ENCODE measurements at places on chromosomes 16 and 17. TPM values are rescaled to one million over a fixed set of nuclear protein-coding genes. Genes with fewer than 3 reads are reported as not detected.

The RNF43 gene
- not detected for polyA plus RNA-seq

The CMTM1 gene
- 2.7 TPM for polyA plus RNA-seq

GRCh38 chr17:73317513-73318426, 6.0 kb upstream of the CDC42EP4 start:
- DNase-seq: no peak

GRCh38 chr16:69861292-69862030, 89.7 kb upstream of the CLEC18A start:
- DNase-seq: peak; percentile 77

GRCh38 chr16:57628008-57628781, at the start of gene ADGRG1:
TSS of gene ADGRG1 (plus strand) at chr16:57628630. CDS start at chr16:57650288, 21,658 bp downstream.
- DNase-seq: peak; percentile 79

DNA sequence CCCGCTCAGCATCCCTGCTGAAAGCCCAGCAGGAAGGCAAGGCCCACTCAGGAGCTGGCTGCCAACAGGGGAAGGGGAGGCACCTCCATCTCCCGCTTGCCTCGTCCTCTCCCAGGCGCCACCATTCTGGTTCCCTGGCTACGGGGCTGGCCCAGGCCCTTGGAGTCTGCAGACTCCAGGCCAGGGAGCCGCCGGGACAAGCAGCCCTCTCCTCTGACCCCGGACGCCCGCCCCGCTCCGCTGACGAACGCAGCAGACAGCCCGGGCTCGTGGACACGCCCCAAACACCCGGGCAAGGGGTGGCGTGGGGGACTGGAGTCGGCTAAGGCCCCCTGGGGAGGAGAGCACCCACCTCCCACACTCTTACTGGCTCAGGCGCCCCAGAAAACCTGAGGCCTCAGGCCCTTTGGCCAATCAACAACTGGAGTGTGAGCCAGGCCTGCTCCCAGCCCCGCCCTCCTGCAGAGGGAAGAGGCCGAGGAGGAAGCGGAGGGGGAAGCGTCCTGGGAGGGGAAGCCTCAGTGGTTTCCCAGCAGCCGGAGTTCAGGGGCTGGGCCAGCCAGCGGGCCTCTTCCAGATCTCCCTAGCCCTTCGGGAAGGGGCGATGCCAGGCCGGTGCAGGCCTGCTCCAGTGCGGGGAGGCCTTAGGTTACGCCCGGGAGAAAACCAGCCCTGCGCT, 4.2 kb downstream of the MNT start:
- peak; percentile 91 for DNase-seq

The CD300E gene
- polyA plus RNA-seq: not detected

DNA sequence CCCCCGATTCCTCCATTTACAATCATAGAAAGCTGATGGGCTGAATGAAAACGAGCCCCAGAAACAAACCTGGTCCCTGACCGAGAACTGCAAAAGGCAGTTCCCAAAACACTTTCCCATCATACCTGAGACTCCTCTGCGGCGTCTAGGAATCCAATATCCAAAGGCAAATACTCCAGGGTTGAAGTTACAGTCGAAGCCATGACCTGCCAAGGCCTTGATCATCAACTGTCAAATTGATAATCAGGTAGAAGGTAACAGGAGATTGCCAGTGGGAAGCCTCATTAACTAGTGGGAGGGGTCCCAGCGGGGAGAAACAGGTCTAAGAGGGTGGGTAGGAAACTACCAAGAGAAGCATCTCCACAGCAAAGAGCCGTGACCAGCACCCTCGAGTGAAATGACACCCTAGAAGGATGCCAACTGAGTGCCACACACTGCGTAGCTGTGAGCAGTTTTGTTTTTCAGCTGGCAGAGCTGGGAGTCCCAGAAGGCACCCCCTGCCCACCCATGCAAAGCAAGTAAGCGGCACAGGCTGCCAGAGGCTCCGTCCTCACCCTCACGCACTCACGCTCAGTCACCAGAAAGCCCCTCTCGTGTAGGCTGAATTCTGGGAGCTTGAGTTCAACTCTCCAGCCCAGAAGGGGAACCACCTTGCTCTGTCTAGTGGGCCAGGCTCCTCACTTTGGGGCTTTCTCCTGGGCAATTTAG, 146.1 kb downstream of the GAS7 start:
- no peak for DNase-seq

The SGCA gene
- polyA plus RNA-seq: 0.09 TPM

GRCh38 chr17:34713687-34714086, 134.3 kb downstream of the TMEM132E start:
- no peak for DNase-seq

The KCNH4 gene
- 0.02 TPM for polyA plus RNA-seq

The CES1 gene
- 0.39 TPM for polyA plus RNA-seq

GRCh38 chr17:38568274-38568673, 37.5 kb downstream of the SRCIN1 start:
- DNase-seq: no peak

DNA sequence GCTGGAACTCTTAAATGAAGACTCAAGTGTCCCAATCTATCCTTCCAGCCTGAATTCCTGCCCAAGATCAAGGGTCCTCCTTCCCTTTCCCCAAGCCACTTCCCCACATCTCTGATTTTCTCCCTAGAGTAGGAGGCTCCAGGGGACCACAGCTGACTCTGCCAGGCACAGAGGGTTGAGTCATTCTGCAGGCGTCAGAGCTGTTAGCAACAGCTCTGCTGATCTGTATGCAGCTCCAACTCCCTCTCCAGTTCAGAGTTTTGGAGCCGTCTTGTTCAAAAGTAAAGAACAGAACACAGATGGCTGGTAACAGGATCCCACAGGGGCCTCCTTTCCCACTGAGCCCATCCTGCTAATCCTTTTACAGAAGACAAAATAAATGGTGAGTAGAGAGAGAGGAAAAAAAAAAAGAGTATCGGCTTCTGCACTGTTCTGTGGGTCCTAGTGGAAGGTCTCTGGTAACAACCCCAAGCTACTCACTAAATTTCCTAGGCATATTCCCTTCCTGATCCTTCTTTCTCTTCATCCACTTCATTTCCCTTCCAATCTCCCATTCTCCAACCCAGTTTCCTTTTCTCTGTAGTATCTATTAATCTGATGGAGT, 13.4 kb upstream of the TAOK1 start:
- DNase-seq: peak; percentile 36

DNA sequence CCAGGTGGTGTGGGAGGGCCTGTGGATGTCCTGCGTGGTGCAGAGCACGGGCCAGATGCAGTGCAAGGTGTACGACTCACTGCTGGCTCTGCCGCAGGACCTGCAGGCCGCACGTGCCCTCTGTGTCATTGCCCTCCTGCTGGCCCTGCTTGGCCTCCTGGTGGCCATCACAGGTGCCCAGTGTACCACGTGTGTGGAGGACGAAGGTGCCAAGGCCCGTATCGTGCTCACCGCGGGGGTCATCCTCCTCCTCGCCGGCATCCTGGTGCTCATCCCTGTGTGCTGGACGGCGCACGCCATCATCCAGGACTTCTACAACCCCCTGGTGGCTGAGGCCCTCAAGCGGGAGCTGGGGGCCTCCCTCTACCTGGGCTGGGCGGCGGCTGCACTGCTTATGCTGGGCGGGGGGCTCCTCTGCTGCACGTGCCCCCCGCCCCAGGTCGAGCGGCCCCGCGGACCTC, 798 bp downstream of the CLDN9 start:
- no peak for DNase-seq

GRCh38 chr16:55510185-55510805, 1.4 kb downstream of the LPCAT2 start:
- DNase-seq: no peak

DNA sequence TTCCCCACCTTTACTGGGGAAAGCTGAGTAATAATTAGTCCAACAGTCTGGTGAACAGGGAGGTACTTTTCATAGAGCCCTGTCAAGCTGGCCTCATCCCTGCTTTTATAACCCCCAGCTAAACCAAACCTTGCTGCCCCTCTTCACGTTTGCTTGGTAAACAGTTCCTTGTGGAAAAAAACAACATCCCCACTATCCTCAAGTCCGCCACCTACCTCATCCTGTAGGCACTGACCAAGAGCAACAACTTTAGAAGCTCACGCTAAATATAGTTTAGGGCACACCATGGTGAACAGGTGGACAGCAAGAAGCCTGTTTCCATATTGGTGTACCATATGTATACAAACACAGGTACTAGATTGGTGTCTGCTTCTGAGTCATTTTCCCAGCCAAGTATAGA, 16.5 kb downstream of the NFE2L1 start:
- no peak for DNase-seq

The C16orf89 gene
- not detected for polyA plus RNA-seq

DNA sequence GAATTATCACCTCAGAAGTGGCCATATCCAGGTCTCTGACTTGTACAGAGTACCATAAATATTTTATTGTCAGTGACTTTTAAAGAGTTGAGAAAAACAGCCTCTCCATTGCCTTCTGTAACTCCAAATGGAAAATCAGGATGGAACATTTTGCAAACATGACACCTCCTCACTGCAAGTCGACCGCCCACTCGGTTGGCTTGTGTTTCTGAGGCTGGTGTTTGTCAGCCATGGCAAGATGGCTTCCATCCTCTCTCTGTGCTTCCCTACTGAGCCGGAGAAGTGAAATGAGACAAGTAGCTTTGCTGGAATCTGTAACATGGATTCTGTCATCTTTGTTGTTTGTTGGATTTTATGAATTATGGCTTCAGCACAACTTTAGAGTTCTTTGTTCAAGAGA, 172.8 kb downstream of the RBFOX1 start:
- no peak for DNase-seq

The GCGR gene
- not detected for polyA plus RNA-seq

The KRTAP16-1 gene
- not detected for polyA plus RNA-seq

The LDAF1 gene
- 28.1 TPM for polyA plus RNA-seq

GRCh38 chr16:24524855-24525677, 14.3 kb upstream of the RBBP6 start:
- DNase-seq: no peak

- DNase-seq: no peak
Observed at GRCh38 chr17:74953134-74953687, 17.5 kb downstream of the OTOP3 start.

GRCh38 chr17:49235896-49236295, 5.3 kb upstream of the PHOSPHO1 start:
- no peak for DNase-seq

DNA sequence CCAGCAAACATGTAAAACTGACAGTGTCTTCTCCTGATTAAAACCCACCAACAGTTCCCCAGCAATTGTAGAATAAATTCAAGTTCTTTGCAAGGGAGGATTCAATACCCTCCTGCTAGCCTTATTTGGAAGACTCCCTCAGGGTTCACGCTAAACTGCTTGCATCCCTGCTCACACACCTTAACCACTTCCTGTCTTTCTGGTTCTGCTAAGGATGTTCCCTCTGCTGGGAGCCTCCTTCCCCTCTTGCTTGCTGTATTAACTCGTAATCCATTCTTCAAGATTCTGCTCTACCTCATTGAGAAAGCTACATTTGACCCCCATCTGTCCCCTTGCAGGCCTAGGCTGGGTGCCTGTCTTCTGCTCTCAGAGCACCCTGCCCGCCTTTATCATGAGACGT, 2.3 kb upstream of the SHISA6 start:
- no peak for DNase-seq

The CMTM2 gene
- not detected for polyA plus RNA-seq

DNA sequence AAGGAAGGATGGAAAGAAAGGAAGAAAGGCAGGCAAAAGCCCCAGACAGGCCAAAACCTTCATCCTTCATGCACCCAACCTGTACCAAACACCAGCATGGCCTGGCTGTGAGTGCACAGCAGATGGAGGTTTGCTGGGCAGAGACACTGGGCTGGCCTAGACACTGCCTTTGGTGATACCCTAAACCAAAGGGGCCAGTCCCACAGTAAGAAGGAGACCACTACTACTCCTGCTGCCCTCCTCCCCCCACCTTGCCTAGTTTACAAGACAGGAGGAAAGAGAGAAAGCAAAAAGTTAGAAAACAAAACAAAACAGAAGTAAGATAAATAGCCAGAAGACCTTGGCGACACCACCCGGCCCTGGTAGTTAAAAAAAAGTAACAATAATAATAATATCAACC, 19.1 kb downstream of the QPRT start:
- no peak for DNase-seq

The TEX19 gene
- not detected for polyA plus RNA-seq

DNA sequence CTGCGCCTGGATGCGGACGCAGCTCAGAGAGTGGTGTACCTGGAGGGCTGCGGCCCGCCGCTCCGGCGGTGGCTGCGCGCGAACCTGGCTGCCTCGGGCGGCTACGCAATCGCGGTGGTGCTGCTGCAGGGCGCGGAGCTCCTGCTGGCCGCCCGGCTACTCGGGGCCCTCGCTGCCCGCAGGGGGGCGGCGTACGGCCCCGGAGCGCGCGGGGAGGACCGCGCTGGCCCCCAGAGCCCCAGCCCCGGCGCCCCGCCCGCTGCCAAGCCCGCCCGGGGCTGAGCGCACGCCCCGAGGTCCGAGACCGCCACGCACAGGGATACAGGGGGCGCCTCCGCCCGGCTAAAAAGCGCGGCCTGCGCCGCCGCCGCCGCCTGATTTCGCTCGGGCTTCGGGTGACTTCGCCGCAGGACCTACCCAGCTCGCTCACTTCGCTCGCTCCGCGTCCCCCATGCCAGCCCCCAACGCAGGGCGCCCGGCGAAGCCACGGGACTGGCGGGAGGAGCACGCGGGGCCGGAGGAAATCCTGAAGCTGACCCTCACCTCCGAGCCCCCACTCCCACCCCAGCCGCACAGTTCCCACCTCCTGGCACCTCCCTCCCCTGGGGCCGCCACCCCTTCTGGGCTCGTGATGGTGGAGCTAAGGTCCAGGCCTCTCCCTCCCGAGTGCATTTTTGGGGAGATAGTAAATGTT, 8.2 kb downstream of the PDE6G start:
- DNase-seq: no peak

GRCh38 chr16:30895627-30896260, 670 bp upstream of the CTF1 start:
- no peak for DNase-seq

DNA sequence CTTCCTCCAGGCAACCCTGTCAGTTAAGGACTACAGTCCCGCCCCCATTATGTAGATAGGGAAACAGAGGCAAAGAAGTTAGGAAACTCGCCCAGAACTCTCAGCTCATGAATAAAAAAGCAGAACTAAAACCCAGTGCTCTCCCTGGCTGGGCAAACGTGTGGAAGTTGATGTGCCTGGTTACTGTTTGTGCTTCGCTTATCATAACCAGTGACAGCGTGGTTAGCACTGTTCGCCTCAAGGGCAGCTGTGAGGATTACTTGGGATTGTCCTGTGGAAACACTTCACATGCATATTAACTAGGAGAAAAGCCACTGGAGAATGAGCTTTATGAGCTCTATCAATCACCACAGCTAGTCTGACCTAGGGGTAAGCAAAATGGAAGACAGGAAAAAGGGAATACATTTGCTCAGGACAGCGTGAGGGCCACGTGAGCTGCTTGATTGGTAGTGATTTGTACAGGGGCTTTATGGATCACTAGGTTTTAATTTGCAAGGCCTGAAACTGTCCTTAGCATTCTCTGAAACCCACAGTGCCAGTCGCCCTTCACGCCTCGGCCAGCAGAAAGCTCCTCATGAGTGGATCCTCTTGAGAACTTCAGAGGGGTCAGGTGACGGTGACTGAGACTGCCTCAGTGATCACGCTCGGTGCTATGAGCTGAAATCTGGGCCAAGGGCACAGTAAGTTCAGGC, 19.9 kb downstream of the CYB5D2 start:
- DNase-seq: no peak
